CD4-positive, alpha-beta T cell treated with Interleukin-2 at 100 ng/mL for 4 hours (primary cell): ENCODE measurements at places on chromosomes 3 and 15.

GRCh38 chr3:100008081-100008698, 106.1 kb downstream of the FILIP1L start:
- no peak for DNase-seq

- no peak for DNase-seq
Observed at GRCh38 chr3:28718074-28718849, 369.6 kb upstream of the AZI2 start.

- no peak for DNase-seq
Observed at GRCh38 chr3:107976202-107976800, 114.5 kb downstream of the CD47 start.

DNA sequence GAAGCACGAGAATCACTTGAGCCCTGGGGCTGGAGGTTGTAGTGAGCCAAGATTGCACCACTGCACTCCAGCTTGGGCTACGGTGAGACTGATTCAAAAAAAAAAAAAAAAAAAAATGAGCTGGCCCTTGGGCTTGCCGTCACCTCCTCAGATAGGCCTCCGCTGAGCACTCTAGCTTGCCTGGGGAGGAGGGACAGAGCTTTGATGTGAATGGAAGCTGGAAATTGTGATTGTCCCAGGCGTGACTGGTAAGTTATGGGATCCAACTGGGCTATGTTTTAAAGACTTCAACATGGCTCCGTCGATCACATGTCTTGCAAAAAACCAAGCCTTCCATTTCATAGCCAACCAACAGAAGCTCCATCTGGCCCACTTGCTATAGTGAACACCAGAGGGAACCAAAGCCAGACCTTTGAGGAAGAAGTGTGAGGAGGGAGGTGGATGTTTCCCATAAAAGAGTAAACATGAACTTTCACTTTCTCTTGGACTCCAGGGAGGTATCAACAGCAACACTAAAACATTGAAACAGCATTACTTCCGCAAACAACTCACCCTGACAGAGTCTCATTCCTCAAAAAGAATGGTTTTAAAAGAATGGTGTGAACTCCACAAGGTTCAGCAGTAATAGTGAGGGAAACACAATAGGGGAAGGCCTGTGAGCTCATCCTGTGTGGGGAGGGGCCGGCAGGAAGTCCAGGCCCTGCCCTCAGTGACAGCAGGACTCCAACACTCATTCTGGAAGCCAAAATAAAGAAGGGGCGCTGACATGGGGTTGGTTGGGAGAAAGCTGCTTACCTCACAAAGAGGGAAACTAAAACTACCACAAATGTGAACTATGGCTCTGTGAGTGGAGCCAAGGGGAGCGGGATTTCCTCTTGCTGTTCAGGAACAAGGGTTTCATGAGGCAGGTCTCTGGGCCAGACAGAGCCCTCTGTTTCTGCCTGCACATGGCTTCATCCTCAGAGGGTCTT, 59.2 kb upstream of the IL12A start:
- peak; percentile 8 for DNase-seq

DNA sequence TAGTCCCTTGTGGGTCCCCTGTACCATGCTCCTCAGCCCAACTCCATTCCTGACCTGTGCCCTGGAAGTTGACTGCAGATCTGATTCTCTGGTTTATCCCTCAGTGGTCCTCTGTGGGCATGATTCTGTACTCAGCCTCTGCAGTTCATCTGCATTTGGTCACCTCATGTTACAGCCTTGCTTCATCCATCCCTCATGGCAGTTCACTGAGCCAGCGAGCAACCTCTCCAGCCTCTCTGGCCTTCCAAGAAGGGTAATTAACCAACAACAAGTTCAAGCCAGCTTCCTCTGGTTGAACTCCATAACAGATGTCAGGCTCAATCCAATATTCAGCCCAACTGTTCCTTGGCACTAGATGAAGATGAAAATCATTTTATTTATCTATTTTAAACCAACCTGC, 509.5 kb downstream of the NTRK3 start:
- DNase-seq = no peak

DNA sequence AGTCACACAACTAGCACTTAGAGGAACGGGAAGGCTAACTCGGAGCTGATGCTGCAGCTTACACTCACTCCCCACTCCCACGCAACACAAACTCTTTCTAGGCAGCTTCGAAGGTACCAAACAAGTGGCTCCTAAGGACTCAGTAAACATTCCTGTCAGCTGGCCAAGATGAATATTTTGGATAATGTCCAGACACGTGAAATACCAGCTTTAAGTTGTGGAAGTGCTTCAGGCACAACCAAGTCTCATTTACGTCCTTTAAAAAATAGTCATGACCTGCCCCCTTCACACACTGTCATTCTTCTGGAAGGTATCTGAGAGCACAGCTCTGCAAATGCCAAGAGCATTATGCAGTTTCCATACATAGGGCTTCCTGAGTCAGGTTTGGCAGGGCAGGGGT, 1005.9 kb upstream of the CFAP20DC start:
- no peak for DNase-seq

- no peak for DNase-seq
Observed at GRCh38 chr3:129061888-129062834, 1.6 kb downstream of the GP9 start.

- DNase-seq = peak; percentile 73
Observed at GRCh38 chr3:152257563-152258035, 11.1 kb upstream of the MBNL1 start.

DNA sequence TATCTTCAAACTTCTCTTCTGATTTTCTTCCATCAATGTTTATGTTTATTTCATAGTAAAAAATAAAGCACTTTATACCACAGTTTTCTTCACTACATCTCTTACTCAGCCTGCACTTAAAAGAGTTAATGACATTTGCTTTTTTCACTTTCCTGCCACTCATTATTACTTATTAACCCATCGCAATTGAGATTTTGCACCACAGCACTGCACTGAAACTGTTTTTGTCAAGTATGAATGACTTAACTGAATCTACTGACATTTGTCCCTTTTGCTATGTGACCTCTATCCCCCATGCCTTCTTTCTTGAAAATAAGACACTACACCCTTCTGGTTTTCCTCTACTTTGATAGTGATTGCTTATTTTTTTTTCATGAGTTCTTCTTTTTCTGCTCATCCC, 739.7 kb upstream of the DPPA4 start:
- DNase-seq = no peak

DNA sequence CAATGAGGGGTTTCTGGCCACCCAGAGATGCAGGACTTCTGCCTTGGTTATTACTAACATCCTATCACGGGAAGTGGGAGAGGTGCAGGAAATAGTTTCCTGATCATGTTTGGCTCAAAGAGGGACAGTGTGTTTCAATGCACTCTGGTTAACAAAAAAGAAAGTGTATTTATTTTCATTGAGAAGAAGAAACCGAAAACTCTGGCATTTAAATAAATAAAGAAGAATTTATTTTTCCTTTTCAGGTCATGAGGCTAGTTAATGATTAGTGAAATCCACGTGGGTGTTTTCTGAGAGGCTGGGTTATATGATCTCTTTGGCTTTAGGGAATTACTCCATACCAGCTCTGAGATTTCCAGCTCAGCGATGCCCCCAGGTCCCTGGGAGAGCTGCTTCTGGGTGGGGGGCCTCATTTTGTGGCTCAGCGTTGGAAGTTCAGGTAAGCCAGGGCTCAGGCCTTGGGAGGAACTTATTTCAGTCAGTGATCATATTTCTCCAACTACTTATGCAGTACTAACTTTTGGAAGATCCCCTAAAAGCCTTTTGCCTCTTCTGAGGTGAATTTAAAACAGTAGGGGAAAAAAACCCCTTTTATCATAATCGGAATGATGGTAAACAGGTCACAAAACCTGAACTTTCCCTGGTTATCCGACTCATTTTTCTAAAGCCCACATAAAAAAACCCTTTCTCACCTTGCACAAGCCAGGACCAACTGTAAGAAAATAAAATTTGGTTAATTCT, at the start of gene PLA1A:
PLA1A (plus strand) TSS at position 338 of the 741 bp plus-strand sequence; CDS start at position 367, 29 bp downstream.
- no peak for DNase-seq

DNA sequence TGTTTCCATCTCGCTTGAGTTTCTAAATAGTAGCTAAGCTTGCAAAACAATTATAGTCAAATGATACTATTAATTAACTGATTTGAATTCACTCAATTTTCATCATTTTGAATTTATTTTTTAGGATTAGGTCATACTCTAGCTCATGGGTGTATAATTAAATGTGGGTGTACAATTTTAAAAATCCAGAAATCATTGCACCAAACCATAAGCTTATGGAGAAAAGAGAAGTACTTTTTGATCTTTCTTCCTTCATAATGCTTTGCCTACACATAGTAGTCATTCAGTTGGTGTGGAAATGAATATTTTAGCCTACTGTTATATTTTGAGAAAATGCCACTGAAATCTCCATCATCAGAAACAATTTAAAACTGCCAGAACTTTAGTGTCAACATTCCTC, 175.1 kb downstream of the CD47 start:
- DNase-seq = no peak

GRCh38 chr15:86327230-86327865, 247.7 kb downstream of the AGBL1 start:
- no peak for DNase-seq

GRCh38 chr3:9730657-9731205, 804 bp upstream of the BRPF1 start:
- no peak for DNase-seq

GRCh38 chr15:29018995-29019976, 133.5 kb downstream of the APBA2 start:
- no peak for DNase-seq

- no peak for DNase-seq
Observed at GRCh38 chr3:124951511-124952281, 17.1 kb upstream of the MUC13 start.
